Osteocyte (in vitro differentiated cells): ENCODE measurements at places on chromosomes 5 and 9.

DNA sequence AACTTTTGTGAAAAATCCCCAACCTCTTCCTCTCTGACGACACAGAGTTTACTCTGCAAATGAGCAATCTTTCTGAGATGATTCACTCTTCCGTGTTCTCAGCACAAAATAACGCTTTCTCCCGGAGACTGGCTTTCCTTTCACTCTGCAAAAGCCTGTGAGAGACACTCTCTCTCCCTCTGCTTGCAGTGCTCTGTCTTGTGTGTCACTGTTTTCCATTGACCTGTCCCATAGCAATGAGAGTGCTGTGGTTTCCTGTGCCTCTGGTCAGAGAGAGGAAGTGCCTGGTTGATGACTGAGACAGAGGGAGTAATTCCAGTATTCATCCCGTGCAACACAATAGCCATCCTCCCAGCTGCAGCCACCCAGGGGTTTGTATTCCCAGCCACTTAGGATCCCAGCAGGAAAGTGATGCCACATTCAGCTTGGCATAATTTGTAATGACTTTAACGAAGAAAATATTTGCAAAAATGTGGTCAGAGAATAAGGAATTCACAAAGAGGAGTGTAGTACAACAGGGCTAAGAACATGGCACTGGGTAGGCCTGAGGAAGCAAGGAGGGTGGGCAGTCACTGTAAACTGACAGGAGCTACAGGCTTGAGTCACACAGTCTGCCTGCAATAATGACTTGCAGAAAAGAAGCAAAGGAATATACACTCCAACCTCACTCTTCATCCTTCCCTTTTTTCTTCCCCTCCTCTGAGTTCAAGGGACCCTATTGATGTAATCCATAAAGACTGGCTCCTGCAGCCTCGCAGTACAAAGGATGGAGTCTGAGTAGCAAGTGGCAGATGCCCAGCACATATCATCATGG, 463.5 kb upstream of the RGMB start:
- peak; percentile 85 for DNase-seq

DNA sequence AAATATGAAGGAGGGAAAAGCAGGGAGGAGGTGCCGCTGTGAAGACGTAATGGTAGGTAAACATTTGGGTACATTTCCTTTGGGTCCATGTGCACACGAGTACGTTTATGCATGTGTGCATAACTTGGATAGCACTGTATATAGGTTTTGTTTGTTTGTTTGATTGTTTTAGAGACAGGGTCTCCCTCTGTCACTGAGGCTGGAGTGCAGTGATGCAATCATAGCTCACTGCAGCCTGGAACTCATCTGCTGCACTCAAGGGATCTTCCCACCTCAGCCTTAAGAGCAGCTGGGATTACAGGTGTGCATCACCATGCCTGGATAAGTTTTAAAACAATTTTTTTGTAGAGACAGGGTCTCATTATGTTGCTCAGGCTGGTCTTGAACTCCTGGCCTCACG, 94.0 kb downstream of the THBS4 start:
- DNase-seq, result no peak

- DNase-seq, result no peak
Observed at GRCh38 chr9:137273611-137274320, 3.8 kb upstream of the TOR4A start.

GRCh38 chr5:110963495-110963894, 108.0 kb upstream of the TSLP start:
- DNase-seq, result no peak

- no peak for DNase-seq
Observed at GRCh38 chr9:101566904-101567724, 27.7 kb downstream of the PPP3R2 start.

GRCh38 chr9:14399756-14400657, 86.1 kb upstream of the NFIB start:
- DNase-seq, result no peak

GRCh38 chr9:113912816-113913215, 36.7 kb downstream of the ZNF618 start:
- peak; percentile 66 for DNase-seq

GRCh38 chr9:81370096-81370495, 319.3 kb downstream of the TLE1 start:
- DNase-seq, result no peak

DNA sequence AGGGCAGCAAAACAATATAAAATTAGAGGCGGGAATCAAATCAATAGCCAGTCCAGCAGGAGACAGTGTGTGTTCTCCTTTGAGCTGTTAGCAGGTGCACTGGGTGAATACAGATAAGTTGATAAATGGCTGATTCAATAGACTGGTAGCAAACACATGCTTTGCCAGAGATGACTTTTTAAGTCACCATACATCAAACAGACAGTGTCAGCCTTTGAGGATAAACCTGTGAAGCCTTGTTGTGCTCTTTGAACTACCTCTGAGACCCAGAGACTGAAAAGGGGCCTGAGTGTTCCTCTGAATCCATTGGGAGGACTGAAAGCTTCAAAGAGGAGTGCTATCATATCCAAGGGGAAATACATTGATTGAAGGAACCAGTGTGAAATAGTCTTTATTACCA, 301.9 kb downstream of the RASEF start:
- no peak for DNase-seq

GRCh38 chr5:129664336-129664937, 83.5 kb upstream of the MINAR2 start:
- no peak for DNase-seq

- no peak for DNase-seq
Observed at GRCh38 chr9:84068872-84069271, 88.3 kb downstream of the RMI1 start.

DNA sequence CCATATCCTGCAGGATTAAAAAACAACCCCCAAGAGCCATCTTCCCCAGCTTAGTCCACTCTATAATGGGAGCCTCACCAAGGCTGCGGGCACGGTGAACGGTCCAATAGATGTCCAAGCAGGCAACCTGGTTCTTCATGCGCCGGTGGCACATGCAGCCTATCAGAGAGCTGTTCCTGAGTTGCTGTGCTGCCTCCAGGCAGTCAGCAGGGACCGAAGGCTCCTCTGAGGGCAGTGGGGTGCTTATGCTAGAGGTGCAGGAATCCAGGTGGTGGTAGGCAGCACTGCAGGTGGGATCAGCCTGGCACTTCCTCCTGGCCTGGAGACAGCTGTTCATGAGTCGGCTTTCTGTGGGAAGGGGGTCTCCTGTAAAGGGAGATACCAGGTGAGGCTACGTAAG, 10.2 kb downstream of the GFRA3 start:
- DNase-seq, result no peak

GRCh38 chr5:15719784-15720183, 219.8 kb downstream of the FBXL7 start:
- no peak for DNase-seq

DNA sequence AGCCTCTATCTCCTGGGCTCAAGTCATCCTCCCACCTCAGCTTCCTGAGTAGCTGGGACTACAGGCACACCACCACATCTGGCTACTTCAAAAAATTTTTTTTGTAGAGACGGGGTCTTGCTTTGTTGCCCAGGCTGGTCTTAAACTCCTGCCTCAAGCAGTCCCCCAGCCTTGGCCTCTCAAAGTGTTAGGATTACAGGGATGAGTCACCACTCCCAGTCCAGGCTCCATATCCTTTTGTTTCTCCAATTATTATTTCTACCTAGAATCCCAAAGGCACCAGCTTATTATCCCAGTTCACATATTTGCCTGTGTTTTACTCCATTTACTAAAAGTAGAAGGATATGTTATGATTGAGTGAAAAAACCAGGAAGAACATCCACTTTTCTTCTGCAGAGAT, 84.9 kb downstream of the TEK start:
- no peak for DNase-seq

DNA sequence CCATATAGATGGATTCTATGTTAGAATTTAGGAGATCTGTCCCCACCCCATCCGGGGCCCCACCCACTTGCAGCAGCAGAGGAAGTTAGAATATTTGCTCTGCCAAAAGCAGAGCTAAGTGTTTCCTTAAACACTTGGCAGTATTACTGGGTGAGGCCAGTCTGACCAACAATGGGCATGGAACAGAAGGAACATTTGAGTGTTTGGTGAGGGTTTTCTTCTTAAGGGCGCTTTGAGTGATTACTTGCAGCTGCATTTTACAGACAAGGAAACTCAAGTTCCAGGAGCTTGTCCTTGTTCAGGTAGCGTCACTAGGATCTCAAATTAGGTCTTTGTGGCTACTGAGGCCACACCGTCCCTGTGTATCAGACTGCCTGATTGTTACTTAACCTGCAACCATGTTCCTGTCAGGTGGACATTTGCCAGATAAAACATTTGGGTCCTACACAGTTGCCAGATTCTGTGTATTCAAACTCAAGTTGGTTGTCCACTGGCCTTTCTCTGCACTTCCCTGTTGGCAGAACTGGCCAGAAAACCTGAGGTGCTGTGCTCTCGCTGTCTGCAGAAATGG, 59.3 kb downstream of the SLC46A2 start:
- DNase-seq, result no peak

DNA sequence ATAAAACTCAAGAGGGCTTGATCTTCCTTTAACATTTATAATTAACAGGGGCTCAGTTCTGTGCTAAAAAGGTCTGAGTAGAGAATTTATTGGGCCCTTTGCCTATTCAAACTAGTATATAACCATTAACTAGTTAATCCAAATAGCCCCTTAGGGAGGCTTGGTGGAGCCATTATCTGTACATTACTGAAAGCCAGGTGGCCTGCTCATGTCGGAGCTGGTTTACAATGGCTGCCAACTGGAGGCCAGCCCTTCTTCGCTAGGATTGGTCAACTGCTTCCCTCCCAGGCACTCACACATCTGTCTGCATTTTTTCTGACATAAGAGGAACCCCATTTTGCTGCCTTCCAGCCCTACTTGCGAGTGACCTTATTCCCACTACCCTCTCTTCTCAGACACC, 30.4 kb upstream of the NDFIP1 start:
- DNase-seq, result no peak

DNA sequence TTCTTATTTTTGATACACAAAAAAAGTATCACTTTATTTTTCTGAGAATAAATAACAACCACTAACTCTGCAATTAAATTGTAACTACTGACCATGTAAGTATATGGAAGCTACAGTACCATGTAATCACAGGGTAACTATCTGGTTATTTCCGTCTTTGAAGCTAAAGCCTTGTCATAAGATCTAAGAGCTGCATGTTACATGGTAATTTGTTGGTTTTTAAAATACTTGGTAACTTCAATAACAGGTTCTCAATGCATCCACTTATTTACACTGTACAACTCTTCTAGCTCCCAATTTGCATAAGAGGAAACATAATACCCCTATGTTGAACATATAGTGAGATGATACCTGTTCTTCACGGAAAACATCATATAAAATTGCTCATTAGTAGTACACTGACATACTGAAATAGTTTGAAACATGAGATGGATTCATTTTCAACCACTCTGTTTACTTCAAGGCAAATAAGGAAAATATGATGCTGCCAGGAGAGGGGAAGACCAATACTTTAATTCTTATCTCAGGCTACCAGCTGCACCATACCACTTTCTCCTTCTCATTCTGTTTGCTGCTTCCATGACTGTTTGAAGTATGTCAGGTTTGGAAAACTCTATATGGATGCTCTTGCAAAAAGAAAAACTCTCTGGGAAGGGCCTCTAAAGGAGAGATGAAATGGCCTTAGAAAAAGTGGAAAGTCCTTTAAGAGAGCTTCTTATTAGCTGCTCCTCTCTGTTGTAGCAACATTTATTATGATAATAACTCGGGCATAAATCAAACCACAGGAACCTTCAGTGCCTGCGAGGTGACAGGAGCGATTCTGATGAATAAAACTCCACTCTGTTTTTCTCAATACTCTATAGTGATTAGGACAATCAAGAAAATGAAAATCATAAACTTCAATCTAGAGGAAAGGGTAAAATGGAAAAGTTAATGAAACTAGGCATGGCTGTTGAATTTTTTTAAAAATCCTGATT, 150.2 kb downstream of the KIAA0825 start:
- no peak for DNase-seq

- DNase-seq, result no peak
Observed at GRCh38 chr9:70852711-70853240, 268.6 kb downstream of the TRPM3 start.

GRCh38 chr9:128062846-128063831, 4.0 kb downstream of the NAIF1 start:
- no peak for DNase-seq

DNA sequence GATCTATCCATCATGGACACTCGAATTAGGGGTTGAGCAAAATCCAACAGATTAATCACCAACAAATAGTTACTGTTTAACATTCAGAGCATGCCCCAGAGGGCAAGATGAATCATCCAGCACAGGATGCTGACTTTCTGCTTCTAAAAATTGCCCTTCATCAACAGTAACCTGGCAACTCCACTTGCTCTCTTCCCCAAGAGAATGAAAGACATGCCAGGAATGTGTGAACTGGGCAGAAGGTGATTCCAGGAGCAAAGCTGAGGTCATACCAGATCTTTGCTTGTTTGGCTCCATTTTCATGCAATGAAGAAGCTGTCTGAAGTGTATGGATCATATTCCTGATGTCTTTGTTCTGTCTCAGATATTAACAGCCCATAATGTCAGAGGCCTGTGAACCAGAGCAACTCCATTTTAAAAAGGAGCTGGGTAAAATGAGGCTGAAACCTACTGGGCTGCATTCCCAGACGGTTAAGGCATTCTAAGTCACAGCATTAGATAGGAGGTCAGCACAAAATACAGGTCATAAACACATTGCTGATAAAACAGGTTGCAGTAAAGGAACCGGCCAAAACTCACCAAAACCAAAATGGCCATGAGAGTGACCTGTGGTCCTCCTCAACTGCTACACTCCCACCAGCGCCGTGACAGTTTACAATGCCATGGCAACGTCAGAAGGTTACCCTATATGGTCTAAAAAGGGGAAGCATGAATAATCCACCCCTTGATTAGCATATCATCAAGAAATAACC, 2.5 kb upstream of the ZNF367 start:
- peak; percentile 81 for DNase-seq

GRCh38 chr5:147346006-147346561, 111.3 kb downstream of the STK32A start:
- DNase-seq, result no peak

- DNase-seq, result no peak
Observed at GRCh38 chr9:92989561-92989960, 42.2 kb downstream of the FGD3 start.

DNA sequence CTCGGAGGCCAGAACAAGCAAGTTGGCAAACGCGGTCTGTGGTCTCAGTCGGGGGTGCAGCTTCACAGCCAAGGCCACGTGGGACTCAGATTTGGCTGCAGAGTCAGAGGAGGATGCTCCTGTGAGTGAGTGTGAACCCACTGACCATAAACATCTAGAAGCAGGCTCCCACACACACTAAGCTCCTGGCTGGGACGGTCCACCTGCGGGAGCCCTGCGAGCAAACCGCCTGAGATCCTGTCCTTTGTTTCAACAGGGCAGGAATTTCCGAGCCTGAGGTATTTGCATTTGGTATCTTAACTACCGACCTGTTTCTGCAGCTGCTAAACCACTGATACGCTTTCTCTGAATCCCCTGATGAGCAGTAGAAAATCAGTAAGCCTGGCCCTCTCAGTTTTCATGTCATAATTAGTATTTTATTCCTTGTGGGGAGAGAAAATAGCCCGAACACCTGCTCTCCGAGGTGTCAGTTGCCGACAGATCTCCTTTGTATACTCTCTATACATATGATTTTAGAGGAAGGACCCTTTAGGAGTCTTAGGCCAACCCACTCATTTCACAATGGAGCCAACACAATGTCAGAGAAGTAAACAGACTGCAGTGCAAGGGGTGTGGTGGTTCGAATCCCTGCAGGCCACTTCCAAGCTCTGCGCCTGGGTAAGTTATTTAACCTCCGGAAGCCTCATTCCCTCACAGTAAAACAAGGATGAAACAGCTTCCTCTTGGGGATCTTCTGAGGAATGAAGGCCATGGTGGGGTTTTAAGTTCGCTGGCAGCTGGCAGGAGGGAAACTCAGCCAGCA, 40.9 kb upstream of the PWWP2A start:
- no peak for DNase-seq

GRCh38 chr9:132801659-132802058, 76.4 kb downstream of the AK8 start:
- no peak for DNase-seq
